ENCODE measurements at places on chromosomes 1 and 21. TPM values are rescaled to one million over a fixed set of nuclear protein-coding genes. Genes with fewer than 3 reads are reported as not detected.
A peak's percentile ranks its signal among the peaks of the same experiment; 100 is the strongest.

GRCh38 chr21:38930066-38930465, 124.3 kb downstream of the ETS2 start:
- no peak for DNase-seq

GRCh38 chr1:82927753-82928152, 1071.2 kb downstream of the TTLL7 start:
- DNase-seq, result no peak

DNA sequence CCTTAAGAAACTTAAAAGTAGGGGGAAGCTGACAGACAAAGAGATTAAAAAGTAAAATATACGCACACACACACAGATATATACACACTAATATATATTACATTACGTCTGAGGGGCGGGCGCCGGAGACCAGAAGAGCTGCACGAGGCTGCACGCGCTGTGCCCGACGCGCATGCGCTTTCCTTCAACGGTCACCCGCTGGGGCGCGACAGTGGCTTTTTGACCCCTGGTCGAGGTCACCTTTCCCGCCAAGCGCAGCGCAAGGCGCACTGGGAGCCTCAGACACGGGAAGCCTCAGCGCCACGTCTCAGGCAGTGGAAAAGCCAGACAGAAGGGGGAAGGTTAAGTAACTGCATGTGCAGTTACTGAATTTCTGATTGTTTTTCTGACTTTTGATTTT, at the start of gene HORMAD1:
Gene HORMAD1 (minus strand): TSS at position 193 of the 400 bp plus-strand sequence. CDS start 1,390 bp downstream, outside the sequence.
- DNase-seq, result no peak

GRCh38 chr1:183841950-183842794, 37.3 kb downstream of the RGL1 start:
- peak; percentile 20 for DNase-seq

- no peak for DNase-seq
These were observed 81.4 kb downstream of the ESRRG start for GRCh38 chr1:216641669-216642460.

GRCh38 chr1:50369830-50370229, 53.4 kb downstream of the DMRTA2 start:
- no peak for DNase-seq

DNA sequence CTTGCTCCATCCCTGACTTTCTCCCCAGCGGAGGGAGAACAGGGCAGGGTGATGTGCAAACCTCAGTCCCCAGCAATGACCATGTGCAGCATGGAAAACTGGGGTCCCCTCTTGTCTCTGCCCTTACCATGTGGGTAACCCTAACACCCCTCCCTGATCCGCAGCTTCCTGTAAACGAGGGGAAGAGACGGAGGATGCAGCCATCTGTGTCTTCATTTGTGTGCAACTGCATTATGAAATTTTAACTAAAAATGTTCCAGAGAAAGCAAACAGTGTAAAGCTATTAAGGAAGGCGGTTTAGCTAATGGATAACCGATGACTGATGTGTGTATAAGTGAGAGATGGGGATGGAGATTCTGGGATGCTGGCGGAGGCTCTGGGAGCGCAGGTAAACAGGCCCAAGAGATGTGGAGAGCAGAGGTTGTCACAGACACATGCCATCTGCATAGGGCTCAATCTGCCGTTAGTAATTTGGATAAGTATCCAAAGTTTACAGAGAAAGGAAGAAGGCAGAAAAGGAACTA, 206.6 kb downstream of the DSCAM start:
- no peak for DNase-seq

GRCh38 chr1:117335376-117336086, 31.7 kb upstream of the MAN1A2 start:
- no peak for DNase-seq

DNA sequence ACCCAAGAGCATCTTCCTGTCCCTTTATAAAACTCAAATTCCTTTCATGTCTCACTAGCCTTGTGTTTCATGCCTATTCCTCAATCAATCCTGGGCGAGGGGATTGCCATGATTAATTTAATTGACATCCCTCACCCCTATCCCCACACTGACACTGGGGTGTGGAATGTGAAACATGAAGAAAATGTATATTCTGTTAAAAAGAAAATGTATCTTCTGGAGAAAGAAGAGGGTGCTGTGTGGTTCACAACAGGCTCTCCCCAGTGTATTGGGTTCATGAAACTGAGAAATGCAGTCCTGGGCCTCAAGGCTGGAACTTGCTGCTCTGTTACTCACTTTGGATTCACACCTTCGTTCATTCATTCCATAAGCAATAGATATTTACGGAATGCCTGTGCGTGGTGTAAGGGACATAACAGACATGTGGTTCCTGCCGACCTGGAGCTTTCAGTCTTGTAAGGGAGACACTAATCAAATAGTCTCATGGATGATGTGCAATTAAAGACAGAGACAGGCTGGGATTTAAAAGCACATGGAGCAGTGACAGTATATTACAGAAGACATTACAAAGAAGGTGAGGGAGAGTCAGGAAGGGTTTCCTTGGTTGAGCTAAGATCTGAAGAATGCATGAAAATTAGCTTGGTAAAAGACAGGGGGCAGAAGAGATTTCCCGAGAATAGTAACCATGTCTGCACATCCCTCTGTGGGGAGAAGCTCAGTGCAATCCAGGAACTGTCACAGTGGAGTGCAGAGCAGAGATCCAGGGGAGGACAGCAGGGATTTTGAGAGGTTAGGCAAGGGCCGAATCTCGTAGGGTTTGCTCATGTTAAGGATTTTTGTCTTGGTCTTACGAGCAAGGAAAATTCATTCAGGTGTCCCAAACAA, 32.1 kb downstream of the SERTAD4 start:
- DNase-seq, result no peak

DNA sequence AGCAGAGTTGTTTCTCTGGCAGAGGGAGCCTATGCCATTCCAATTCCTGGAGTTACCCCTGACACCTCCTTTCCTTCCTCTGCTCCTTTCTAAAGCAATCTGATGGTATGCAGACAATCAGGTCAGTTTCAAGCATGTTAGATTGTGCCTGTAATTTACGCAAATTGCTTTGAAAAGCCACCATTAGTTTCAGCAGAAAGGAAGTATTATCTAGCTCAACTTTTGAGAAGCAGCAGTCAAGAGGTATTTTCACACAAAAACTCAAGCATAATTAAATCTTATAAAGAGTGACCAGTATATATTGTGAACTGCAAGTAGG, 2.2 kb downstream of the ERRFI1 start:
- DNase-seq, result no peak

The KRTAP13-2 gene
- total RNA-seq, result not detected

The LRRC7 gene
- total RNA-seq, result 4.1 TPM
